ENCODE measurements at places on chromosomes 11 and 22.

DNA sequence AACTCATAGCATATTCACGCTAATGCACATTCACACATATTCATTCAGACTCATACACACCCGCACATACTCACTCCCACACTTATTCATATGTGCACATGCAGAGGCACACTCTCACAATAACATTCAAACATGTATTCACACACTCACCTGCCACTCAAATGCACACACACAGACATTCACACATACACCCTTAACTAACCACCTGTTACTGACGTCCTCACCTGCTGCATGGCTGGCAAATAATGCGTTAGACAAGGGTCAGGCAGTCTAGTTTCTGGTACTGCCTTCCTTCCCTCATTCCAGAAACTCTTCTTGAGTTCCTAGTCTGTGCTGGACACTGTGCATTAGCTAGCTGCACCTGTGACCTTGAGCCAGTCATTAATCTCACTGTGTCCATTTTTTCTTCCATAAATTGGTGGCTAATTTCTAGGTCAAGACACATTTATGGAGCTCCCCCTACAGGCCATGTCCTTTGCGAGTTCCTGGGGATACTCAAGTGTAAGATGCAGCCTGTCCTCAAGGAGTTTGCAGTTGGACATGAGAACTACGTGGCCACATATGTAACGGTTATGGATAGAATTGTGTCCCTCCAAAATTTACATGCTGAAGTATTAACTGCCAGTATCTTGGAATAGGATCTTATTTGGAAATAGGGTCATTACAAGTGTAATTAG, 34.5 kb upstream of the SEZ6L start:
- no peak for DNase-seq

GRCh38 chr11:67486481-67487195, 3.8 kb downstream of the AIP start:
- no peak for DNase-seq

GRCh38 chr11:126411971-126412381, 56.5 kb downstream of the ST3GAL4 start:
- no peak for DNase-seq

- no peak for DNase-seq
Observed at GRCh38 chr11:1281974-1282365, 27.5 kb downstream of the TOLLIP start.

GRCh38 chr11:44775366-44775984, 48.7 kb downstream of the TSPAN18 start:
- DNase-seq, result no peak
